ENCODE measurements at places on chromosomes 5 and 9.

DNA sequence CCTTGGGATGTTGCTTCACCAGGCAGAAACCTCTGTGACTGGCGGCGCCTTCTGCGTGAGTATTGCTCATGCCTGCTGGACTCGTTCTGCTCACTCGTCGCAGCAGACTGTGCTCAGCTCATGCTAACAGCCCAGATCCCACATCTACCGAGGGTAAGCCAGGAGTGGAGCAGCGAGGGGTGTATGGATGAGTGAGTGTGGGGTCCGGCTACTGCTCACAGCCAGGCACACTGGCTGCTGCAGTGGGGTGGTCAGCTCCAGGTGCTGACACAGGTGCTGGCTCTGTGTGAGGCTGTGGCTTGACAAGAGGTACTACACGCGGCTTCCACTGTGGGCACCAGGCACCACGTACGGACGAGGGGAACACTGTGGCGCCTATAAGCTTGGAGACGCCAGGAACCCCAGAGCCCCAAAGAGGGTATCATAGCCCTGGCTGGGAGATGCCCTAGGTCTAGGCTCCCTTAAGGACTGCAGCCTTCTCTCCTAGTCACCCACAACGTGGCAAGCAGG lies 47.7 kb upstream of the CDH12 start:
- no peak for DNase-seq

DNA sequence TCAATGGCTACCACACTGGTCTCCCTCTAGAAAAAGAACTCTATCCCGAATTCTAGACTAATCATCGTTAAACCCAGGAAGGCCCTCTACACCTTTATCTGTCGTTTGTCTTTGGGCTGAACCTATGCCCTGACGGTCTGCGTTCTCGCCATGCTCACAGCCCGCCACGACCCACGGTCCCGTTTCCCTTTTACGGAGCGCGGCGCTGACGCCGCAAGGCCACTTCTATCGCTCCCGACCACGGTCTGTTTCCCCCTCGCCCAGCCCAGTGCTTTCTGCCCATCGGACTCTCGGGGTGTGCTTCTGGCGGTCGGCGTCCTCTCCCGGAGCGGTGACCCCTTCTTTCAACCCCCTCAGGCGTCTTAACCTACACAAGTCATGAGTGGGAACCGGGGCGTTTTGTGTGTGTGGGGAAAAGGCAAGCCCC lies 974 bp downstream of the C9orf40 start:
- peak; percentile 20 for DNase-seq

- DNase-seq, result no peak
Measured at GRCh38 chr9:101601904-101602765, 7.4 kb upstream of the PPP3R2 start.

GRCh38 chr5:171660434-171660833 lies 125.2 kb upstream of the SMIM23 start:
- no peak for DNase-seq

DNA sequence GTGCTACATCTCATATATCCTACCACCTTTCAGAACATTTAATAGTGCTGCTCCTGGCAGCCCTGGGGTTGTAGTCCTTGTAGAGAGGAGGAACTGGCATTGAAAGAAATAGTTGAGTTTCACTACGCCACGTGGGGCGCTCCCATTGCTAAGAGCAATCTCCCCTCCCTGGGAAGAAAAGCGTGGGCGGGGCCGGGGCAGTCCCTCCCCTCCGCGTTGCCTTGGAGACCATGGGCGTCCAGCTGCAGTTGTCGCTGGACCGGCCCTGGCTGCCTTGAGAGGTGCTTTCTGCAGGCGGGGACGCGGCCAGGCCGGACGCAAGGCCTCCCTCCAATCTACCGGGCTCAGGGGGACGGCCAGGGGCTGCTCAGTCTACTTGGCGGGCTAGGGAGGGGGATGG lies 368 bp upstream of the CCDC180 start:
- peak; percentile 13 for DNase-seq

DNA sequence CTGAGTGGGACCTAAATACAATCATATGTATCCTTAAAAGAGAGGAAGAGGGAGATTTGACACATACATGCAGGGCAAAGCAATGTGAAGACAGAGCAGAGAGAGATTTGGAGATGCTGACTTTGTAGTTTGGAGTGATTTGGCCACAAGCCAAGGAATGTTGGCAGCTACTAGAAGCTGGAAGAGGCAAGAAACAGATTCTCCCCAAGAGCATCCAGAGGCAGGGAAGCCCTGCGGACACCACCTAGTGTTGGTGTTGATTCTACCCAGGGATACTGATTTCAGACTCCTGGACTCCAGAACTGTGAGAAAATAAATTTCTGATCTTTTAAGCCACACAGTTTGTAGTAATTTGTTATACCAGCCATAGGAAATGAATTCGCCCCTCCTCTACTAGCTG lies 64.9 kb upstream of the OSMR start:
- no peak for DNase-seq

GRCh38 chr5:122062205-122062604 lies 15.9 kb downstream of the LOX start:
- no peak for DNase-seq

DNA sequence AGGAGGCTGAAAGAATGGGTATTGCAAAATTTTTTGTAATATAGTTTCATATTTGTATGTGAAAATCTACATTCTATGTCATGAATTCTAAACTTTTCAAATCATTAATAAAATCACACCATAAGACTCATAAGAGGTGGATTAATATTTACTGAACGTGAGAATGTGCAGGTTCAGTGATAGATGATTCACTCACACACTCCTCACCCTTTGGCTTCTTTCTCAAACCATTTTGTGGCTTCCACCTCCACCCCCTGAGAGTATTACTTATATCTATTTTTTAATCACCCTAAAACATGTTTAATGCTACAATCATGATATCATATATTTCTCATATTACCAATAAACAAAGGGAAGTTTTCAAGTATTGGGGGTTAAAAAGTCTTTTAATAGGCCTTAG lies 275.5 kb downstream of the MEF2C start:
- DNase-seq, result no peak

DNA sequence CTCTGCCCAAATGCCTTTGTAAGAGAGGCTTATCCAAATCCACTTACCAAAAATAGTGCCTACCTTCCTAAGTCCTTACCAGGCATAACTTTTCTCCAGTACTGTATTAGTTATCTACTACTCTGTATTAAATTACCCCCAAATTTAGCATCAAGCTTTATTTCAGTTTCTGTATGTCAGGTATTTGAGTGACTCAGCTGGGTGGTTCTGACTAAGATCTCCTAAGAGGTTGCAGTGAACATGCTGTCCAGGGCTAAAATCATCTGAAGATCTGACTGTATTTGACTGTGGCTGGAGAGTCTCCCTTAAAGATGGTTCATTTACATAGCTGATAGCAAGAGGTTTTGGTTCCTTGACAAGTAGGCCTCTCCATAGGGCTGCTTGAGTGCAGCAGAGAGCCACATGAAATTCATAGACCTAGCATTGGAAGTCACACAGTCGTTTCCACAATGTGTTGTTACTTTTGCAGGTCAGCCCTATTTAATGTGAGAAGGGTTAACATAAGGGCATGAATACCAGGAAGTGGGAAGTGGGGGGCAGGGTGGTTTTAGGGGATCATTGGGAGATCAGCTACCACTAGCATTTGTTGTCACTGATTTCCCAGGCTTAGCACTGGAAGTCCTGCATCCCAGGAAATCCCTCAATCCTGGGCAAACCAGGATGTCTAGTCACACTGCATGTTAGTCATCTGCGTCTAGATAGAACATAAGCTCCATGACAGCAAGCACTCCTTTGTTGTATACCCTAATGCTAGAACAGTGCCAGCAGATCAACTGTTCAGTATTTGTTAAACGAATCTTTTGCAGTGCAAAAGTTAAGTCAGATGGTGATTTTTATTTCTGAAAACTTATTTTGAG lies 2.0 kb upstream of the ZNF622 start:
- DNase-seq, result no peak

- no peak for DNase-seq
Measured at GRCh38 chr5:154285661-154286408, 95.3 kb downstream of the GALNT10 start.

GRCh38 chr5:376799-377325 lies 55.3 kb downstream of the AHRR start:
- no peak for DNase-seq

DNA sequence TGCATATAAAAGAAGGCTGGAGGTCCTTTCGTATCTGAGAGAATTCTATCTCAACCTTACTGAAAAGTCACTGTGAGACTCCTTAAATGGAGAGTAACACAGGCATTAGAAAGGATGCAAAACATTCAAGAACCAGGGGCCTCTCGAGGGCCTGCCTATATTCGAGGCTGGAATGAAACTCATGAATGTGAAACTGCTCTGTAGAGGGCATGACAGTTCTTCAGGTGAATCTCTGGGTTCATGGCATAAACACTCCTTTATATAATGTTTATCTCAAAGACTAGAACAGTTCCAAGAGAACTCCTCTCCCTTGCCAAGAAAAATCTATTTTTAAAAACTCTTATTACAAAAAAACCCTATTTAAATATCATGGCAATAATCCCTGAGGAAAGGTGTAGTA lies 113.9 kb downstream of the SEC61B start:
- no peak for DNase-seq

- no peak for DNase-seq
Measured at GRCh38 chr5:180067986-180068385, 3.6 kb downstream of the RNF130 start.

DNA sequence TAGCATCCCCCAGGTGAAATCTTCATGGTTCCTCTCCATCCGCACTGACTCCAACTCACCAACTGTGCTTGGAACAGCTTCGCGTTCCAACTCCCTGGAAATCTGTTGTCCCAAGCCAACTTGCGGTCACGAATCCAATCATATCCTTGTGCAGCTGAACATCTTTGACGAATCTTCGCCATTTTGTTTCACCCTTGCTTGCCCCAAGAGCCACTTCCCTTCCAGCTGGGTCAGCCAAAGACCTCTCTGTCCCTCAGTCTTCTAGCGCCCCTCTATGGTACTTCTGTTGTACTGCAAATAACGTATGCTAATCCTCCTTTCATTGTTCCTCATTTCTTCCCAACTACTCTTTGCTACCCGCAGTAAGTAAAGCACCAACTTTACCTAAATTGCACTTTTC lies 61.0 kb upstream of the TARS1 start:
- no peak for DNase-seq

DNA sequence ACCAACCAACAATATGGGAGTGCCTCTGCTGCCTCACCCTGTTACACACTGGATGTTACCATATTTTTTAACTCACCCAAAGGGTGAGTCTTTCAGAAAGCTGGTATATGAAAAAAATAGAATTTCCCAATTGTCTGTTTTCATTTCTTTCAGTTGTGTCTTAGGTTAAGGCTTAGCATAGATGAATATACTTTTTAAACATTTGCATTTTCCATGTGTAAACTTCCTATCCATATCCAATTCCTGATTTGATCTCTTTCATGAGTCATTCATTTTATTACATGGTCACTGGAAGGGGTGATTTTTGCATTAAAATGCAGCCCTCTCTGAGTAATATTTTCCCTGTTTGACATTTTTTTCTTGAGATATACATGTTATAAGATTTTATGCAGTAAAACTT lies 406.5 kb downstream of the SEMA5A start:
- DNase-seq, result no peak

- no peak for DNase-seq
Measured at GRCh38 chr5:181053488-181054121, 13.5 kb downstream of the BTNL9 start.

DNA sequence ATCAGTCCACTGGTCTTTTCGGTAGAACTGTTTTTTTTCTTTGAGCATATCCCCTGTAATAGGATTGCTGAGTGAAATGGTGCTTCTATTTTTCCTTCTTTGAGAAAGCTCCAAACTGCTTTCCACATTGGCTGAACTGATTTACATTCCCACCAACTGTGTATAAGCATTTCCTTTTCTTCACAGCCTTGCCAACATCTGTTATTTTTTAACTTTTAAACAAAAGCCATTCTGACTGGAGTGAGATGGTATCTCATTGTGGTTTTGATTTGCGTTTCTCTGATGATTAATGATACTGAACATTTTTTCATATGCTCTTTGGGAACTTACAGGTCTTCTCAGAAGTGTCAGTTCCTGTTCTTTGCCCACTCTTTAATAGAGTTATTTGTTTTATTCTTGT lies 764.7 kb downstream of the MTRR start:
- no peak for DNase-seq

- DNase-seq, result no peak
Measured at GRCh38 chr5:72125941-72126620, 18.8 kb downstream of the MAP1B start.

DNA sequence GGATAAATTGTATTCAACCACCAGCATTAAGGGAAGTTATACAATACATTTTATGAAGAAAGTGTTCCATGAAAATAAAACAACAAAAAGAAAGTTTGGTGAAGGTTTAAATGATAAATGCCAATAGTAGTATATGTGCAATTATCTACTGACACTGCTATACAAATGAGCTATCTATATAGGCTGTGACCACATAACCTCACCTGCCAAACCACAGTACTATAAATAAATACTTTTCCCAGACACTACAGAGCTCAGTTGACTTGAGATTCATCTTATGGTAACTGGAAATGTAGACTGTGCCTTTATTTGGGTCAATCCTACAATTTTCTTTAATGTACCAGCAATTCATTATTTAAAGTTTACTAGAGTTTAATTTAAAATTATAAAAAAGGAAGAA lies 81.0 kb upstream of the CCDC152 start:
- no peak for DNase-seq

GRCh38 chr9:100033877-100034551 lies 64.8 kb downstream of the ERP44 start:
- DNase-seq, result no peak

GRCh38 chr5:75525344-75525743 lies 13.7 kb downstream of the POLK start:
- DNase-seq, result no peak

- DNase-seq, result no peak
Measured at GRCh38 chr5:10423022-10423421, 18.7 kb upstream of the ROPN1L start.

- no peak for DNase-seq
Measured at GRCh38 chr5:122129306-122129705, at the start of gene ZNF474. Gene ZNF474 (plus strand): TSS chr5:122129546. CDS start chr5:122151991, 22,445 bp downstream.

DNA sequence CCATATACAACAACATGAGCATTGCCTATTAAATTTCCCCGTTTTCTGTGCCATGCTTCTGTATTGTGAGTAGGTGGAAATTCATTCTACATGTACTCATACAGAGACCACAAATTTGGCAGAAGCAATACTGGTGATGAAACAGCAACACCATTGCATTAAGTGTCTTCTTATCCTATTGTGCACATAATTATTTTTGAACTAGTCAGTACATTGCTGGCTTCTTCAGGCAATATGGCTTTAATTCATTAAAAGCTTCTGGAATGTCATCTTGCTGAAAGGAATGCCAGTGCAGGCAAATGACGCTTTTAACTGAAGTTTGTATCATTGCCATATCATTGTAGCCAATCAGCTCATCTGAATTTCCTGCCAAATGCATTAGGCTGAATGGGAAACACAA lies 82.6 kb downstream of the KIAA1958 start:
- DNase-seq, result no peak

DNA sequence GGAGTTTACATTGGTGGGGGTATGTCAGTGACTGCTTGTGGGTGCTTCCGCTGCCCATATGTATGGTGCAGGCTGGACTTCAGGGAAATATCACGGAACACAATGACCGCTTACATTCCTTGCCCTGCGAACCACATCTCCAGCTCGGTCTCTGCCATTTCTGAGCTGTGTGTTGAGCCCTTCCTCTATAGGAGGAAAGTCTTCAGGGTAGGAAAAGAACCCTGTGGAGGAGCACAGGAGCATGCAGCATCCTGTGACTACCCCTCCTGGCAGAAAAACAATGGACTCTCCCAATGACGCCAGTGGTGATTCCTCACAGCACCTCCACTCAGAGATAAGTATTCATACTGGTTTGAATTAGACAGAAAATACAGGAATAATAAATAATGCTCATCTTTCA lies 276.8 kb upstream of the MAP3K1 start:
- no peak for DNase-seq
